Colonic mucosa (tissue), 4 donors: ENCODE measurements at places on chromosomes 4 and X.

DNA sequence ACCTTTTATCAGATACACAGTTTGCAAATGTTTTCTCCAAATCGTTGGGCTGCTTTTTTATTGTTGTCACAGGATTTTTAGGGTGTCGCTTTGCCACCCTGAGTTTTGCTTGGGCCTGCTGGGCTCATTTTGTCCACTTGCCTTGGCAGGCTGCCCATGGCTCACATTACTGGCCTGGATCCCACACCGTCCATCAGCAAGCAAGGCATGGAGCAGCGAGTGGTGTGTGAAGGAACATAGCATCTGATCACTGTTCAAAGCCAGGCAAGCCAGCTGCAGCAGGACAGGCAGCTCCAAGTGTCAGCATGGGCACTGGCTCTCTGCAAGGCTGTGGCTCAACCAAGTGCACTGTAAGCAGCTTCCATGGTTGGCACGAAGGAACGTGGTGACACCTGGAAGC is 261.4 kb upstream of the TECRL start:
- no peak for DNase-seq

DNA sequence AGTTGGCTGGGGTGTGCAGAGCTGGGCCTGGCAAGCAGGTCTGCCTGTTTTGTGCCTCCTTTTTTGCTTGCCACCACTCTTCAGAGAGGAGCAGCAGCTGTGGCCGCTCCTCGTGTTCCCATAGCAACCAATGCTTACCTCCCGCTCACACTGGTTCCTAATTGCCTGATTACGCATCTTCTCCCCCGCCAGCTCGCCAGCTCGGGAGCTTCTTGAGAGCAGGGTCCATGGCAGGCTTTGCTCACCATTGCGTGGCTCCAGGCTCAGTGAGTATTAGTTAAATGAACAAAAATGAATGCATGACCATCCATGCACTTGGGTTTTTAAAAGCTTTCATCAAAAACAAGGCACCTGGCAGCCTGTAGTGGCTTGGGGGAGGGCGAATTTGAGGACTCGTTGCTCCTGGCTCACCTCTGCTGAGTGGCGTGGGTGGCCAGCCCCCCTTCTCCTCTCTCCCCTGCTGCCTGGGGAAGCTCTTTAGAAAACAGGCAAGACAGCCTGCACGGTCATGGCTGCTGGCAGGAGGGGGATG is 14.2 kb upstream of the PJA1 start:
- DNase-seq: no peak

GRCh38 chr4:183223053-183223452 is 97.0 kb downstream of the CLDN22 start:
- no peak for DNase-seq

- no peak for DNase-seq
Observed at GRCh38 chrX:24245202-24245601, 68.7 kb downstream of the SUPT20HL2 start.

- no peak for DNase-seq
Observed at GRCh38 chr4:4746444-4746843, 113.0 kb upstream of the MSX1 start.

- DNase-seq: no peak
Observed at GRCh38 chr4:159859656-159860148, 756.8 kb downstream of the RAPGEF2 start.
